NCI-H510A treated with DMSO at 0.1 percent for 48 hours (cell line): ENCODE measurements at places on chromosomes 1 and 21.

GRCh38 chr1:188641566-188642211, 1812.9 kb downstream of the PLA2G4A start:
- peak; percentile 25 for DNase-seq

DNA sequence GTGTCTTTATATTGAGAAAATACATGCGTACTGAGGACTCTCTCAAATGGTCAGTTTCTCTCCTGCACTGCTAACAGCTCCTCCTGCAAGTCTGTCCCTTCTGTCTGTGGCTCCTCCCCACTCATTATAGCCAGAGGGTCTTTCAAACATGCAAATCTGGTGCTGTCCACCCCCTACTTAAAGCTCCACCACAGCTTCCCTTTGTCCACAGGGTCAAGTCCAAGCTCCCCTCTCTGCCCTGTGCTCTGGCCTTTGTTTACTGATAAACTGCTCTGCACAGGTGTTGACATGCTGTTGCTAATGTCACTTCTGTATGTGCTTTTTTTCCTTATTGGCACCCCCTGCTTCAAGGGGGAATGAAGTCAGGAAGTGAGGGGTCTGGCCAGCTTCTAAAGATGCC, 47.7 kb upstream of the GPR37L1 start:
- no peak for DNase-seq

GRCh38 chr1:218481116-218481775, 136.1 kb downstream of the TGFB2 start:
- DNase-seq = no peak

DNA sequence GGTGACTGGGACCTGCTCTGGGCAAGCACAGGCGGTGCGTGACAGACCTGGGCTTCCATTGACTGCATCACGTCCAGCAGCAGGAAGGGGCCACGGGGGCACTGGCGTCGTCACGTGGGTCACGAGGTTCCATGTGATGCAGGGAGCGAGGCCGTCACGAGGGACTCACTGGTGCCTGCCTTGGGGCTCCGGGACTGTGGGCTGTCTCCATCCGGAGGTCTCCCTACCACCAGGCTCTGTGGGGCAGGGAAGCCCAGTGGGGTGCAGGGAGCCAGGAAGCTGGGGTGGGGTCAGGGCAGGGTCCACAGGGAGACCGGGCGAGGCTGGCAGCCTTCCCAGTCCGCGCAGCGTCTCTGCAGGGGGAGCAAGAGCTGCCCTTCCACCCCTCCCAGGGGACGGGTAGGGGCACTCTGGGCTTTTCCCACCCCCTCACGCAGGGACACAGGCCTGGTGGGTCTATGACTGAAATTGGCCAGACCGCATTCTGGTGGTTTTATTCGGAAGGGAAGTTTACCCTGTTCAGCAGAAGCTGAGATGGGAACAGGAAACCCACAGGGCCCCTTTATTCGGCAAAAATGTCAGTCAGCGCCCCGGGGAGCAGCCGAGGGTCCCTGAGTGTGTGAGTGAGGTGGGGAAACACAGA, 416 bp upstream of the TNFRSF14 start:
- no peak for DNase-seq

DNA sequence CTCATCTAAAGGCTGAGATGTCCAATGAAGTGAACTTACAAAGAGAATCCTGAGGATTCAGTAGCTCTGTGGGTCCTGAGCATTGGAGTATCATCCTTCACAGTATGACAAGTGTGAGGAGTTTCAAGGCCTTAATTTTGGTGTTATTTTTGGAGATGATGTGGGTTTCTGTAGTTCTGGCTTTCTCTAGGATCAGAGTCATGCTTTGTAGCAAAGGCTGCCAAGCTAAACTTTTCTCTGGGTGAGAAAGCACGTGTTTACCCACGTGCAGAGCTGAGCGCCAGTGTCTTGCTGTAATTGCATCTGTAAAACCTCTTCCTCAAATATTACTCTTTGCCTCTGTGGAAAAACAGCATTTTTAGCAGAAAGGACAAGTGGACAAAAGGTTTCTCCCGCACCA, 387.8 kb upstream of the LYPLAL1 start:
- no peak for DNase-seq

GRCh38 chr21:26887251-26887650, 42.0 kb upstream of the ADAMTS1 start:
- DNase-seq = no peak

GRCh38 chr1:187844313-187844712, 1015.6 kb downstream of the PLA2G4A start:
- no peak for DNase-seq

DNA sequence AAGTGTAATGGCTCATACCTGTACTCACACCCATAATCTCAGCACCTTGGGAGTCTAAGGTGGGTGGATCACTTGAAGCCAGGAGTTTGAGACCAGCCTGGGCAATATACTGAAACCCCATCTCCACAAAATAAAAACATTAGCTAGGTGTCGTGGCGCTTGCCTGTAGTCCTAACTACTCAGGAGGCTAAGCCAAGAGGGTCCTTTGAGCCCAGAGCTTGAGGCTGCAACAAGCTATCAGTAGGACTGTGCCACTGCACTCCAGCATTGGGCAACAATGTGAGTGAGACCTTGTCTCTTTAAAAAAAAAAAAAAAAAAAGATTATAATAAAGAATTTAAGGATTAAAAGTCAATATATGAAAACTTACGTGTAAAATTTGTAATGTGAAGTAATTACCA, 11.7 kb downstream of the BPNT1 start:
- DNase-seq = no peak

- DNase-seq = no peak
Observed at GRCh38 chr1:86846164-86846647, 67.7 kb downstream of the SELENOF start.

DNA sequence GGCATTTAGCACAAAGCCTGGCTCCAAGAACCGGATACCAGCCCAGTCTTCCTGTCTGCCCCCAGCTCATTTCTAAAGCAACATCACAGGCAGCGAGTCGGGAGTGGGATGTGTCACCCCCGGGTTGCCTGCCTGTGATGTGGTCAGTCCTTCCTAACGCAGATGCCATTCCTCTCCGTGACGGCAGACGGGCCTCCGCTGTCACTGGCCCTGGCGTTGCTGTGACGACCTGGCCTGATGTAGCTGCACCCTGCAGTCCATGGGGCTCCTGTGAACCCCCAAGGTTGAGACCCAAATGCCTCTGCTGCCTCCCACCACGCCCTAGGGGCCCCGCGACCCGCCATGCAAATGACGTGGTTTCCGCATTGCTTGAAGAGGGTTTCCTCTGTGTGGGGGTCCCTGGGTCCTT, 12.3 kb downstream of the TNFRSF1B start:
- DNase-seq = no peak

GRCh38 chr1:154358519-154358918, 33.2 kb downstream of the ATP8B2 start:
- DNase-seq = no peak

GRCh38 chr1:75785320-75785982, 605 bp upstream of the RABGGTB start:
- DNase-seq = no peak

GRCh38 chr21:16279731-16280581, 550.2 kb downstream of the USP25 start:
- no peak for DNase-seq

DNA sequence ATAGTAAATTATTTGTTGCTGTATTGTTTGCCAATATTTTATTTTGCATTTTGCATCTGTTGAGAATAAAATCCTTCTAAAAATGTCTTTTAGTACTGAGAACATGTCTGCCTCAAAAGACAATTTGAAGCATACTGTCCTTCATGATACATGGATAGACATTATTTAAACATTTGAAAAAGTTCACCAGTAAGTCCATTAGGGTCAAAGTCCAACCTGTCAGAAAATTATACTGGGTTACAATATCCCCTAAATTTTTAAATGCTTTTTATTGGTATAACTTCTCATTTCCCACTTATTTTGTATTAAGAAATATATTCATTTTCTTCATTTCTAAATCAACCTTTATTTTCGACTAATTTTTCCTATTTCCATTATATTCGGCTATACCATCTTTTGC, 9.3 kb downstream of the CHML start:
- DNase-seq = no peak

DNA sequence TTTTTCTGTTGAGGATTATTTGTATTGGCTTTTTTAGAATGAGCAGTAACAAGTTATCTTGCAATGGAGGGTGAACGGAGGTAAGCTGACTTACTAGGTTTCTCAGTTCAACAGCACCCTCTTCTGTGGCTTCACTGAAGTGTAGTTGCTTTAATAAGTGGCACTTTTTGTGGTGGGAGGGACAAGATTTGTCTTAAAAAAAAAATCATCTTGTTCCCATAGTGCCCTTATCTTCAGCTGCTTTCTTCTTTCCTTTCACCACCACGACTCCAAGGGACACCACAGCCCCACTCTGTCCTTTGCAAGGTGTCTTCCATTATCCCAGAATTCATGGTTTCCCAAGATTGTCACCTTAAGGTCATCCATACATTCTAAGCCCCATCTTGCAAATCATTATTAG, 92.9 kb downstream of the PIGK start:
- peak; percentile 86 for DNase-seq

DNA sequence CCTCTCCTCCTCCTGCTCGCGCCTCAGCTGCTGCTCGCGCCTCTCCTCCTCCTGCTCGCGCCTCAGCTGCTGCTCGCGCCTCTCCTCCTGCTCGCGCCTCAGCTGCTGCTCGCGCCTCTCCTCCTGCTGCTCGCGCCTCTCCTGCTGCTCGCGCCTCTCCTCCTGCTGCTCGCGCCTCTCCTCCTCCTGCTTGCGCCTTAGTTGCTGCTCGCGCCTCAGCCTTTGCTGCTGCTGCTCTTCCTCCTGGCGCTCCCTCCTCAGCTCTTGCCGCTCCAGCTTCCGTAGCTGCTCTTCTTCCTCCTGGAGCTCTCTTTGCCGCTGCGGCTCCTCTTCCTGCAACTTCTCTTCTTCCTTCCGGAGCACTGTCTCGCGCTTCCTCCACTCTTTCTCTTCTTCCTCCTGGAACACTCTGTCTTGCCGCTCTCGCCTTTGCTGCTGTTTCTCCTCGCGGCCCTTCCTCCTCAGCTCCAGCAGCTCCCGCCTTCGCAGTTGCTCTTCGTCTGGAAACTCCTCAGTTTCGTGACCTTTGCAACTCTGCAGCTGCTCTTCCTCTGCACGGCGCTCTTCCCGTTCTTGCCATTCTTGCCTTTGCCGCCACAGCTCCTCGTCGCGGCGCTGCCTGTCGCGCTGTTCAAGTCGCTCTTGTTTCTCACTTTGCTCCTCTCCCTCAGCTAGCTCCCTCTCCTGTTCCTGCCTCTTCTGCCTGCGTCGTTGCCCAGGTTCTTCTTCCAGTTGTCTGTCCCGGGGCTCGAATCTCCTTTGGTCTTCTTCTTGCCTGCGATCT, 3.0 kb downstream of the TCHH start:
- DNase-seq = no peak

GRCh38 chr21:14616380-14617039, 70.4 kb upstream of the SAMSN1 start:
- no peak for DNase-seq

DNA sequence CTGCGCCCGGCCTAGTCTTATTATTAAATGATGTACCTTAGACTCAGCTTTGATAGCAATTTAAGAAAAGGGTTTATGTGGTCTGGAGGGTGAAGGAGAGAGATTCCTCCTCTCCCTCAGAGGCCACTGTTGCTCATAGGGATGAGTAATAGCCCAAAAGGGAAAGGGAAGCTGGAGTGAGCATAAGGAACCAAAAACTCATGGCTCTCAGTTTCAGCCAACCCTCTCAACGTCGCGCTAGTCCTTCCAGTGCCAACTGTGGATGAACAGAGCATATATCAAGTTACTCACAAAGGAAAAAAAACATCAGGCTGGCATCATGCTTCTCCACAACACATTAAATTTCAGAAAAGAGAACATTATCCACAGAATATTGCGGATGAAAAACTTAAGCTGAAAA, 8.3 kb upstream of the GPR89B start:
- no peak for DNase-seq

DNA sequence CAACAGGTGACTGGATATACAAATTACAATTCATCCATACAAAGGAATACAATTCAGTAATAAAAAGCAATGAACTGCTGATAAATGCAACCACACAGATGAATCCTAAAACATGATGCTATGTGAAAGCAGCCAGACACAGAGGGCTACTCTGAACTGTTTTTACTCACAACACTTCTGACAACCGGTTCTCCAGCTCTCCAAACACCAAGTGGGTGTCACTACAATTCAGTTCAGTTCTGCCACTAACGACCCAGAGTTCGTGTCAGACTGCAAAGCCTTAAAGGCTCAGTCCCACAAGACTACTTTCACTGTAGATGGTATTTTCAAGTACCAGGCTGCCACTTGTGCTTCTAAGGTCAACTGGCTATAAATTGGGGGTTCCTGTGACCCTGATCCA, 119.4 kb downstream of the SLC16A1 start:
- no peak for DNase-seq

GRCh38 chr1:12629511-12629956, 11.5 kb upstream of the DHRS3 start:
- DNase-seq = no peak

DNA sequence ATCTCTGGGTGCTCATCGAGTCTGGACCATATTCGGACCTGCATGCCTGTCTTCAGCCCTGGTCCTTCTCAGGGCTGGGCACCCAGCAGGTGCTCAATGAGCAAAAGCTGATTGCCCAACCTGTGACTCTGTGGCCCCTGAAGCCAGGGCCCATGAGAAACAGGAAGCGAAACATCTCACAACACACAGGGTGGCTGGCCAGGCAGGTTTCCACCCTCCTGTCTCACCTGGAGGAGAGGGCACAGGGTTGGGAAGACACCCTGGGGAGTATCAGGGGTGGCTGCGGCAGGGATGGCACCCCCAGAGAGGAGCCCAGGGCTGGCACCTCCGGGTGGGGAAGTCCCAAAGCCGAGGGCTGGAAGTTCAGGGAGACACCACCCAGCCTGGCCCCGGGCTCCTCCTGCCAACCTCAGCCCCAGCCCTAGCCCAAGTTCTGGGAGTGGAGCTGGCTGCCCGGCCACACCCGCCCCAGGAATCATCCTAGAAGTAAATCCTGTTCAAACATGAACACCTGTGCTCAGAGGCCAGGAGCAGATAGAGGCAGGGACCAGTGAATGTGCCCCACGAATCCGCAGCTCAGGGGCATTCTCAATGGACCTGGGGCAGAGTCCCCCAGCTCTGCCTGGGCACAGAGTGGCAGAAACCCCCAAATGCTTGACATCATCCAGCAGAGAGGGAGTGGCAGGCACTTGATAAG, 54.6 kb downstream of the RAP1GAP start:
- no peak for DNase-seq

DNA sequence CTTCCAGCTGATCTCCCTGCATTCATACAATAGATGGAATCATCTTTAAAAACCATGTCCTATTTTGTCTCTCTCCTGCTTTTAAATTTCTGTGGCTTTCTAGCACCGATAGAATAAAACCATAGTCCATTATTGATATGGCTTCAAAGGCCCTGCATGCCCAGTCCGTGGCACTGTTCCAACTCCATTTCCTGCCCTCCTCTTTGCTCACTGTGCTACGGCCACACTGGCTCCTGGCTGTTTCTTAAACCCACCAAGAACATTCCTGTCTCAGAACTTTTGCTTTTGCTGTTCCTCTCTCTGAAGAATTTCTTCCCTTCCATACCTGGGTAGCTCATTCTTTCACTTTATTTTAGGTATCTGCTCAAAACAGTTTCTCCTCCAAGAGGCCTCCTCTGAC, 7.2 kb downstream of the SLAMF1 start:
- DNase-seq = no peak

DNA sequence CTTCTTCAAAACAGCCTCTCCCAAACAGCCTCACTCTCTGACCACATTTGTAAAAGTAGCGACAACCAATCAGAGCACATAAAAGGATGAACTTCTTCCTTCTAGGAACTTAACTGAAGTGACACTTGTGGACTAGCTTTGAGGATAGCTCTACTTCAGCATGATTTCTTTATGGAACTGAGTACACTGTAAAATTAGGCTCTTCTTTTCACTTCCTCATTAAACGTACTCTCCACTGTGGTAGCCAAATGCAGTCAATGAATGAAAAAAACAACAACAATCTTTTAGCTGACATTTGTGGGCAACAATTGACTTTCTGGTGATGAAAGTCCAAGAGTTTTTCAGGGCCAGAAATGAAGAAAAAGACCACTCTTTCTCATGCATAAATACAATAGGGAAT, 9.6 kb downstream of the LRRC53 start:
- DNase-seq = no peak
